ENCODE measurements at places on chromosomes 12 and 14. TPM values are rescaled to one million over a fixed set of nuclear protein-coding genes. Genes with fewer than 3 reads are reported as not detected.

DNA sequence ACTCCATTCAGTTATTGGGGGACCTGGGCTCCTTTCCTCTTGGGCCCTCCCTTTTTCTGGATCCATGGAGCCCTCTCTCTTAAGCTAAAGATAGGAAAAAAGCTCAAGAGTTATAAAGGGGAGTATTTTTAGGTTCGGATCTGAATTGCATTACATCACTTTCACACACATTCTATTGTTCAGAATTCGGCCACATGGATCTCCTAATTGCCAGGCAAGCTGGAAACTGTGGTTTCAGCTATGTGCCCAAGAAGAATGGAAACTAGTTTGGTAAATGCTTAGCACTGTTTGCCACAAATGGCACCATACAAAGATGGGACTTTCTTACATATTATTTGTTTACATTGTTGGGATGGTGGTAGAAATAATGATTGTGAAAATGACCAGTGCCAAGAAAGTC, 145.6 kb downstream of the LRIG3 start:
- DNase-seq: no peak
- no peaks in the 10 kb centered on the region for H3K4me1 ChIP-seq
- H3K27ac ChIP-seq: no peak overlapping the region
- no peak overlapping the region for H3K4me3 ChIP-seq
- no peaks in the 10 kb centered on the region for H3K36me3 ChIP-seq

Gene OR6C2
- total RNA-seq: not detected

DNA sequence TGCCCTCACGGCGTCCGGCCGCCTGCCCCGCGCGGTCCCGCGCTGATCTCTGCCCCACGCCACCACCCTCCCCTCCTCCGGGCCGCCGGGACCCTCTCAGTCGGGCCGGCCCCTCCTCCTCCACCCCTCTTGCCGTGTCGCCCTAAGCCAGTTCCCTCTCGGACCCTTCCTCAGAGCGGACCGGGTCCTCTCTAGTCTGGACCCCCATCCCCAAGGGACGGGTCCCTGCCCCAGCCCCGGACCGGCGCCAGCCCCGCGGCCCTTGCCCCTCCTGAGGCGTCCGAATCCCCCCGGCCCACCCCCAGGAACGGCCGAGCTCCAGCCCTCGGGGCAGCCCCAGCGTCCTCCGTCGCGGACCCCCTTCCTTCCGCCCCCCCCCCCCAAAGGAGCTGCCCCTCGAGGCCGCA, 485 bp downstream of the PPP4R4 start:
- no peak for DNase-seq
- H3K27ac ChIP-seq: peak overlapping the region; percentile 42
- H3K27me3 ChIP-seq: no peaks in the 10 kb centered on the region
- H3K4me3 ChIP-seq: no peak overlapping the region

Gene FGF23
- total RNA-seq: not detected

GRCh38 chr14:96212140-96212539, 7.5 kb downstream of the BDKRB2 start:
- H3K36me3 ChIP-seq: no peaks in the 10 kb centered on the region
- no peak for DNase-seq
- no peak overlapping the region for H3K4me3 ChIP-seq
- H3K27ac ChIP-seq: no peak overlapping the region
- no peaks in the 10 kb centered on the region for H3K27me3 ChIP-seq

GRCh38 chr12:62774794-62775193, 160.2 kb downstream of the PPM1H start:
- H3K4me1 ChIP-seq: peaks cover 4% of the 10 kb centered on the region
- H3K27me3 ChIP-seq: no peaks in the 10 kb centered on the region
- no peak overlapping the region for H3K4me3 ChIP-seq
- no peaks in the 10 kb centered on the region for H3K36me3 ChIP-seq
- DNase-seq: no peak
- no peak overlapping the region for H3K27ac ChIP-seq

GRCh38 chr12:98985156-98985555, 340.1 kb downstream of the APAF1 start:
- no peak overlapping the region for H3K27ac ChIP-seq
- no peaks in the 10 kb centered on the region for H3K36me3 ChIP-seq
- no peaks in the 10 kb centered on the region for H3K27me3 ChIP-seq
- H3K4me3 ChIP-seq: no peak overlapping the region

DNA sequence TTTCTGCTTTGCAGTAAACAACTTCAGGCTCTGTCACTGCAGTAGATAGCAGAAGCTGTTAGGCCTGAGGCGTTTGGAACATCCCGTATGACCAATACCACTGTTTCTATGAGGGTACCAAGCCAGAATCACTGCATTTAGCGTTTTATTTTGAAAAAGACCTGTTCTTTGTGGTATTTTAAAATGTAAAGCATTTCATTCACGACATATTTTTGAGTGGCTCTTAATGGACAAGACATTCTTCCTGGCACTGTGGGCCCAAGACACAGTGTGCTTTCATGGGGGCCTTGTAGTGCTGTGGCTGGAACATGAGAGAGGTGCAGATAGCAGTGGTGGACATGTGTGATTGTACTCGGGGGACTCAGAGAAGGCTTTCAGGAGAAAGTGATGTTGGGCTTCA, 86.4 kb downstream of the DDX51 start:
- H3K4me1 ChIP-seq: no peaks in the 10 kb centered on the region
- no peaks in the 10 kb centered on the region for H3K27me3 ChIP-seq
- H3K27ac ChIP-seq: no peak overlapping the region
- H3K4me3 ChIP-seq: no peak overlapping the region
- H3K36me3 ChIP-seq: peaks cover 64% of the 10 kb centered on the region

DNA sequence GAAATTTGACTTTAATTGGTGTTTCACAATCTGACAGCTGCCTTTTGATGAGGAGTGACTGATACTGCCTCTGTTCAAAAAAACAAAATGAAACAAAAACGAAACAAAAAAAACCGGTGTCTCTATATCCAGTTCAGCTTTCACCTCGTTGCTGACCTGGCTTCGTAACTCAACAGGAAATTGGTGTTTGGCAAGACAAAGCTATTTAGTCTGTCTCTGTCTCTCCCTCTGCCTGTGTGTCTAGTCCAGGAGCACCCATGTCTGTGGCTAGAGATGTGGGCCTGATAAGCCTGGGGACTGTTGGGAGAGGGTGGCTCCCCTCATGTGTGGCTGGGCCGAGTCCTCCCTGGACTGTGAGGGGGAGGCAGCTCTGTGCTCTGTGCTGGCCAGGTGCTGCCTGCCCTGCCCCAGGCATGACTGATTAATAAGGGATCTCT, 11.3 kb downstream of the CACNA1C start:
- H3K36me3 ChIP-seq: no peaks in the 10 kb centered on the region
- no peaks in the 10 kb centered on the region for H3K4me1 ChIP-seq
- no peak overlapping the region for H3K4me3 ChIP-seq
- DNase-seq: no peak
- no peak overlapping the region for H3K27ac ChIP-seq

Gene KCNK10
- total RNA-seq: not detected

GRCh38 chr14:67977434-67978034, 158.0 kb downstream of the RAD51B start:
- no peaks in the 10 kb centered on the region for H3K4me1 ChIP-seq
- H3K27me3 ChIP-seq: no peaks in the 10 kb centered on the region
- no peaks in the 10 kb centered on the region for H3K36me3 ChIP-seq
- no peak for DNase-seq

DNA sequence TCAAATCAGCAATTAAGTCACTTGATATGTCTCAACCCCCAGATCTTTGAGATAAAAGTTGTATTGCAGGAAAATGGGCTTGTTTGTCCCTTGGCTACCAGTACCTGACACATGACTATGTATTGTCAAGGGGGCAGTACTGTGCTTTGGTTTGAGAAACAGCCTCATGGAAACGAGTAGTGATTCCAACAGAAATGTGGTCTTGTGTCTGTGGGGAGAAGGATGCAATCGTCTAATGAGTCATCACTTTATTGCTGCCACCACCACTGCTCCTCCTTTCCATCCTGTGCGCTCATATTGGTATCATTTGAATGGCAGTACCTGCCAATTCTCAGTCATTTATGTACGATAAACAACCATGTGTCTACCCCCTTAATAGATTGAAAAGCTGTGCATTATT, 72.8 kb upstream of the ARHGAP5 start:
- H3K27ac ChIP-seq: no peak overlapping the region
- H3K4me3 ChIP-seq: no peak overlapping the region
- H3K27me3 ChIP-seq: no peaks in the 10 kb centered on the region
- H3K4me1 ChIP-seq: no peaks in the 10 kb centered on the region

DNA sequence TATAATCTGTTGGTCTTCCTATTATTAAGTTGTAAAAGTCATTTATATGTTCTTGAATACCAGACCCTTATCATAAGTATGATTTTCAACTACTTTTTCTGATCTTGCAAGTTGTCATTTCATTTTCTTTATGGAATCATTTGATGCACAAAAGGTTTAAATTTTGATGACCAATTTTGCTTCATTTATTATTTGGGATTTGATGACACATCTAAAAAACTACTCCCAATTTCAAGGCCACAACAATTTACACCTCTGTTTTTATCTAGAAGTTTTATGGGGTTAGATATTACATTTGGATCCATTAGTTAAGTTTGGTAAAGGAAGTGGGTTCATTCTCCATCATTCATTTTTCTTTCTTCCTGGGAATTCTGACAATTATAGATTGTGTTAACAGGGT, 259.2 kb downstream of the LRFN5 start:
- H3K27ac ChIP-seq: no peak overlapping the region
- no peaks in the 10 kb centered on the region for H3K4me1 ChIP-seq
- DNase-seq: no peak
- no peaks in the 10 kb centered on the region for H3K27me3 ChIP-seq
- H3K4me3 ChIP-seq: no peak overlapping the region

- H3K36me3 ChIP-seq: peaks cover 4% of the 10 kb centered on the region
- DNase-seq: no peak
- H3K27ac ChIP-seq: no peak overlapping the region
- no peak overlapping the region for H3K4me3 ChIP-seq
These were observed 57.9 kb downstream of the PHETA1 start for GRCh38 chr12:111311011-111311410.

All from liver (tissue), 10 donors.